Muscle of arm (tissue), 14 donors: ENCODE measurements at places on chromosomes 1 and 21. TPM values are rescaled to one million over a fixed set of nuclear protein-coding genes. Genes with fewer than 3 reads are reported as not detected.

The F13B gene
- polyA plus RNA-seq: not detected

The TMEM200B gene
- 9.3 TPM for polyA plus RNA-seq

The APOBEC4 gene
- polyA plus RNA-seq: not detected

The FNDC5 gene
- 192 TPM for polyA plus RNA-seq

The OPTC gene
- not detected for polyA plus RNA-seq

The NMNAT2 gene
- polyA plus RNA-seq: 2.1 TPM

The FALEC gene
- polyA plus RNA-seq: 0.40 TPM

The DNAJC28 gene
- polyA plus RNA-seq: 4.4 TPM

The OR6K3 gene
- polyA plus RNA-seq: not detected

The GBP7 gene
- polyA plus RNA-seq: 0.08 TPM

The MX2 gene
- polyA plus RNA-seq: 1.7 TPM

The RGS1 gene
- polyA plus RNA-seq: 4.6 TPM

The RGS13 gene
- 0.44 TPM for polyA plus RNA-seq

DNA sequence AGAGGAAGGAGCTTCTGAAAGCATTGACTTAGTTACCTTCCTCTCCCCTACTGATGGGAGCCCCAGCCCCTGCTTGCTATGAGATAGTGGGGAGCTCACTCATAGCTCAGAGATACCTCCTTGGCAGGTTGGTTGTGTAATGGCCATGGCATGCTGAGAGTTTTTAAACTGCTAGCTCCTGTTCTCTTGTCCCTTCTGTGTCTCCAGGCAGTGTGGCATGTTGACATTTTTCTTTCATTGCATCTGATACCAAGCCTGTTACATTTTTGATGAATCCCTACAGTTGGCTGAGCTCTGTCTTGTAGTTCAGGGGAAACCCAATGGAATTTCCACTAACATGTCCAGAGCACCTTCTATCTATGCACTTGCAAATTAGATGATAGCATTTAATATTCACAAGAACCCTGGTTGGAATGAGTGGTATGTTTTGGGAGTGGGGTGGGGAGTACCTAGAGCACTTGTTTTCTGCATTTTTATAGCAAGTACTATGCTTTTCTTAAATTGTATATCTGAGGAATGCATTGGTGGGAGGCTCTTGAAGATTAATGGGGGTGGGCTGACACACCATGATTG, 39.1 kb upstream of the EFCAB14 start:
- DNase-seq: no peak

- DNase-seq: no peak
Observed at GRCh38 chr1:241706967-241707366, 54.9 kb downstream of the WDR64 start.

- no peak for DNase-seq
Observed at GRCh38 chr1:46491443-46492268, 2.0 kb downstream of the DMBX1 start.

GRCh38 chr1:231991231-231991630, 364.6 kb downstream of the DISC1 start:
- no peak for DNase-seq

- no peak for DNase-seq
Observed at GRCh38 chr21:37041706-37042271, 31.1 kb downstream of the PIGP start.

- no peak for DNase-seq
Observed at GRCh38 chr1:187257476-187257875, 428.7 kb downstream of the PLA2G4A start.

DNA sequence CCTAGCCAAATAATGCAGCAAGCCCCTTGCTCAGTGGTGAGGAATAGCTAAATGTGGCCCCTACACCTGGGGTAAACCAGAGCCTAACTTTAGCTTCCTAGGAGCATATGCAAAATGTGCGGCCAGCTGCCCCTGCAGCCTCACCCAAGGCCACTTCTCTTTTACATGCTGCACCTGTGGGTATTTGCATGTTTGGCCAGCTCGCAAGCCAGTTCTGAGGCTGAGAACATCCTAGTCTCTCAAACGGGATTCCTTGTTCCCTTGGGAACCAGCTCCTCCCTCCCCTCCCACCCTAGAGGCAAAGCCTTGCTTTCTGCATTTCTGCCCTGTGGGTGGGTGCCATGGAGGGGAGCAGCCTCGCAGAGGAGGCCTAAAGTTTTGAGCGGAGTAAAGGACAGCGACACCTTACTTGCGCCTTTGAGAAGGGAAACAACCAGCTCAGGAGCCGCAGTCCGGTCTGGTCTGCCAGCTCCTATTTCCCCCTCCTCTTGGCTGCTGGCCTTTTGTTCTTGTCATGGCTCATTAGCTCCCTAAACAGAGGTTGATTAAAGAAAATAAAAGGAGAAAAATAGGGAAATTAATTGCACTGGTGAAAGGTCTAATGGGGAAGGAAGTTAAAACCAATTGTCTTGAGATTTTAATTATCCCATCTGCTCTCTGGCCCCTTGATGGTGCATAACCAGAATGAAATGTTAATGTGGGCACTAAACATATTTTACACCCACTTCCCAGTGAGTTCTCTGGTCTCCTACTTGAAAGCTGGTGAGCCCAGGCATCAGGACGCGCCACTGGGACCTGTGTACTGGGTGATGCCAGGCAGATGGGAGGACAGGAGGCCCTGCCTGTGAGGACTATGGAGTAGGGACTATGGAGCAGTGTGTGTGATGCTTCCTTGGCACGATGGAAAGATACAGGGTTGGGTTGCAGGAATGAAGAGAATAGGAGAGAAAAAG, 68.7 kb downstream of the TEX35 start:
- no peak for DNase-seq

GRCh38 chr1:162605225-162605927, 26.9 kb upstream of the DDR2 start:
- DNase-seq: no peak

DNA sequence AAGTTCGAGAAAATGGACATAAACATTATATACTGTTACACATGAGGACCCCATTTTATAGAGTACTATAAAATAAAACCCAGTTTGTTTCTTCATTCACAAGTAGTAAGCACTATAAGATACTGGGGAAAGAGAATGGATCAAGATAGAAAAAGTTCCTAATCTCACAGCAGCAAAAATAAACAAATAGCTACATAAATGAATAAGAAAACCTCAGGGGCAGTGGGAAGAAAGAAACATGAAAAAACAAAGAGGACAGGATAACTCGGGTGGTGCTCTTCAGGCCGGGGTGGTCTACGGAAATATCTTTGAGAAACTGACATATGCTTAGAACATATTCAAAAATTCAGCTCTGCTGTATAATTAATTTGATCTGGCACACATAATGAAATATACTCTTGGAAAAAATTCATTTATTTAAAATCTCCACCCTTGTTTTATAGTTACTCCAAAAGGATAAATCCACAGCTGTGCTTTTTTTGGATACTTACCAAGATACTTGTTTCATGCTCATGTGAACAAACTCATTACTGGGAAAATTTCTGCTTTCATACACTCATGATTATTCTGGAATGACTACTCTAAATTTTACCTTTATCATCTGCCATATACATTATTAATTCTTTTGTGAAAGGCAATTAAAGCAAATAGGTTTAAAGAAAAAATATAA, 20.0 kb downstream of the CEP170 start:
- peak; percentile 50 for DNase-seq

DNA sequence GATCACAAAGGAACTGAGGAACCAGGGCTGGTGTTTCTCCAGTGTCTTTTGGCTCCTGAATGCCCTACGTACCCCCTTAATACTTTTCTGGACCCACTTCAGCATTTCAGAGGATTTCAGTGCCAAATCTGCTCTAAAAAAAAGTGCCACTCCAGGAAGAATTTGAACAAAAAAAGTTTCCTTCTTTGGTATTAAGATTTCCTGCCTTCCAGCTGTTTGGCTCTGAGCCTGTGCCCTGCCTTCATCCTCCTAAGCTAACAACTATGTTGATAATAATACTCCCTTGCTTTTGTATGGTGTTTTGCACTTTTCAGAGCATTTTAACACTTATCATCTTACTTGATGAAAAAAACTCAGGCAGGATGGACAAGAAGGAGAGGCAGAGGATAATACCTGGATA, 11.0 kb upstream of the RIMS3 start:
- DNase-seq: no peak

- no peak for DNase-seq
Observed at GRCh38 chr1:114314098-114314497, 160.4 kb upstream of the SYT6 start.

GRCh38 chr1:29084196-29084521, 39.5 kb downstream of the TMEM200B start:
- no peak for DNase-seq

DNA sequence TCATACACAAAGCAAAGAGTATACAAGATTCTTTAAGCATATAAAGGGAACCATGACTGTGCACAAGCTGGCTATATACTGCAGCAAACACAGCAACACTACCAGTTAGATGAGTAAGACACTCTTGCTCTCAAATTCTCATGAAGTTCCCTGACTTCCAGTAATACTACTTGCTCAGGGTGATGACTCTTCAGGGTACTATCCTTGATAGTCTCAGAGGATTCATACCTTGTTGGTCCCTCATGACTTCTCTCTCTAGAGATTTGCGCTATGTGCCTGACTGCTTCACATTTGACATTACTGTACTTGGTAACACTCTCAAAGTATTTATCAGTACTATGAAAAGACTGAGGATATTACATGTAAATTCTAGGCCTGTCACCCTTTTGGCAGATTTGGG, 159.8 kb upstream of the ZRANB2 start:
- no peak for DNase-seq

- no peak for DNase-seq
Observed at GRCh38 chr1:13888351-13888986, 188.5 kb downstream of the PRDM2 start.

DNA sequence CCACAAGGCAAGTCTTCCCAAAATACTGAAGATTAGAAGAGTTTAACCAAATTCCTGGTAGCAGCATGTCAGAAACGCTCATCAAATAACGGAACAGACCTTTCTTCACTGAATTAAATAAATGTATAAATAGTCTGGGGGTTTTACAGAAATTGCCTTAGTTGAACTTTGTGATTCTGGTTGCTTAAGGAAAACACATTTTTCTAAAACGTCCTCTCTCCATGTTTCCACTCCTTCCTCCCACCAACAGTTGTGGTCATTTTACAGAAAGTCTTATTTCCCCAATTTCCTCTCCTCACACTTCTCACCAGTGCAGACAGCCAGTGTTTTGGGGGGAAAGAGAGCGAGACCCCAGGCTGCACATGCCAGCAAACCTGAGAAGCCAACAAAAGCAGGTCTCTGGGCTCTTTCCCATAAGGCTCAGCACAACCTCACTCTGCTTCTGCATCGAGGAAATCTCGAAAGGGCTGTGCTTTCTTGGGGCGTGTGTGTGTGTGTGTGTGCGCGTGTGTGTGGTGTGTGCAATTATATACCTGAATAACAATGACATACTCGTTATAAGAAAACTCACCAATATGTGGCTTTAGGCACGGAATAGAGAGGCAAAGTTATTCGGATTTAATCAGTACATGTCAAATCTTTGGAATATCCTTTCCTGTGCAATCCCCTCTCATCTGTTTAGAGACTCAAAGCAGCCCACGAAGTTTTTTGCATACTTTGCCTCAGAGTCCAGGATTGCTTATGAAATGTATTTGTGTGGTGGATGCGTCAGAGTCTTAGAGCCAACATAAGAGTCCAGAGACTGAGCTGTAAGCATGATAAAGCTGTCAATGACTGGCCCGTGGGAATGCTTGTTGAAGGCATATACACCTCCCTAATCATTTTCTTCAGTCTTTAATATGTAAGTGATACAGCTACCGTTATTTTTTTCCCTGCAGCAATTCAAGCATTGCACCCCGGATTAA, 2.0 kb downstream of the KCNJ15 start:
- no peak for DNase-seq

DNA sequence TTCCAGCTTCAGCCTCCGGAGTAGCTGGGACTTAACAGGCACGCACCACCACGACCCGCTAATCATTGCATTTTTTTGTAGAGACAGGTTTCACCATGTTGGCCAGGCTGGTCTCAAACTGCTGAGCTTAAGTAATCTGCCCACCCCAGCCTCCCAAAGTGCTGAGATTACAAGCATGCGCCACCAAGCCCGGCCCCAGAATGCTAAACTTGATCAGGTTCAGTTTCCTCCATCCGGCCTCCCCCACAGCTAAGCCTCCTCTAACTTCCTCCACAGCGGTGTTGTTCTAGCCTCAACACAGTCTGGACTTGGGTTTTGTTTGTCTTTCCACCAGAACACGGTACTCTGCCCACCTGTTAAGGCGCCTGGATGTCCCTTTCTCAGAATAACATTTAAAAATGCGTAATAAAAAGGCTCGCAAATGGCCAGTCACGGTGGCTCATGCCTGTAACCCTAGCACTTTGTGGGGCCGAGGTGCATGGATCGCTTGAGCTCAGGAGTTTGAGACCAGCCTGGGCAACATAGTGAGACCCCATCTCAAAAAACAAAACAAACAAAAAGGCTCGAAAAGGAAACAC, 2.4 kb downstream of the PARP1 start:
- DNase-seq: no peak

DNA sequence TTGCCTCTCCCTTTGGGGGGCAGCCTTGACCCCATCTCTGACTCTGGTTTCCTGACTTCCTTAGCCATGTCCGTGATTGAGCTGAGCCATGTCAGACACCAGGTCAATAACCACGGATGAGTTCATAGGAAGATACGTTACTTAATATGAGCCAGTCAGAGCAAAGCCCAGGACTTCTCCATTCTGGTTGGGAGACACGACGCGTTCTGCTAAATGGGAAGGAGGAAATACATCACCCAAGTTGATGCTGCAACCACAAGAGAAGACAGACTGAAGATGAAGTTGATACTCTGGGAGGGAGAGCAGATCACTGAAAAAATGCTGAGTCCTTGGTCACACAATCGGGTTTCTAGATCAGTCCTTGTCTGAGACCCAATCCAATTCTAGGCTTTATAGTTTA, 90.9 kb downstream of the MATN1 start:
- no peak for DNase-seq

DNA sequence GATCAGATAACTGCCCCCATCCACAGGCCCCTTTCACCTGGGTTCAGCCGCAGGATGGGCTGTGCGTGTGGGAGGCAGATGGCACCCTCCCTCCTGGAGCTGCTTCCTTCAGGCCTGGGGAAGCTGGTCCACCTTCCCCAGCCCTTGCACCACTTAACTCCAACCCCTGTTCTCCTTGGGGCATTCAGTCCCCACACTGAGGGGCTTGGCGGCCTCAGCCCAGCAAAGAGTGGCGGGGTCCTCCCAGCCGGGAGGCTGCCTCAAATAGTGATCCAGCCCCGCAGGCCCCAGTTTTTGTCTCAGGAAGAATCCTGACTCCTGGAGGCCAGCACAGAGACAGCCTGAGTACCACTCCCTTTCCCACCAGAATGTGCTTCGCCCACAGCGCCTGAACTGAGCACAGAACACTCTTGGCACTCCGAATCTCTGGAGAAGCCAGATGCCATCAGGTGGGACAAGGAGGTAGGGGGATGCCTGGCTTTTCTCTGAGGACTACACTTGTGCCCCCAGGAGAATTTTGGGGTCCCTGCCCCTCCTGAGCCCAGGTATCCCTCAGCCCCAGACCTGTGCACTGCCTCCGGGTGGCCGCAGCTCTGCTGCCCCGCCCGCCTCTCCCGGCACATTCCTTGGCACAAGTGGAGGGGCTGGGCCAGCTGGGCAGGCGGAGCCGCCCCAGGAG, 936 bp downstream of the PAQR6 start:
- no peak for DNase-seq
